ENCODE measurements at places on chromosomes 6 and 20. TPM values are rescaled to one million over a fixed set of nuclear protein-coding genes. Genes with fewer than 3 reads are reported as not detected.

MLN gene
- not detected for total RNA-seq

DEFB124 gene
- total RNA-seq = not detected

PCSK2 gene
- not detected for total RNA-seq

PTGIS gene
- 1.5 TPM for total RNA-seq

PRPH2 gene
- not detected for total RNA-seq

CALHM4 gene
- total RNA-seq = not detected

BANF2 gene
- not detected for total RNA-seq

TASP1 gene
- 8.7 TPM for total RNA-seq

DIDO1 gene
- total RNA-seq = 47.4 TPM

COL20A1 gene
- total RNA-seq = not detected

GRCh38 chr6:125780540-125781313 lies 10.0 kb upstream of the NCOA7 start:
- DNase-seq = peak; percentile 68
- H3K4me1 ChIP-seq = peaks cover 16% of the 10 kb centered on the region
- H3K36me3 ChIP-seq = peaks cover 12% of the 10 kb centered on the region
- no peaks in the 10 kb centered on the region for H3K27me3 ChIP-seq

DNA sequence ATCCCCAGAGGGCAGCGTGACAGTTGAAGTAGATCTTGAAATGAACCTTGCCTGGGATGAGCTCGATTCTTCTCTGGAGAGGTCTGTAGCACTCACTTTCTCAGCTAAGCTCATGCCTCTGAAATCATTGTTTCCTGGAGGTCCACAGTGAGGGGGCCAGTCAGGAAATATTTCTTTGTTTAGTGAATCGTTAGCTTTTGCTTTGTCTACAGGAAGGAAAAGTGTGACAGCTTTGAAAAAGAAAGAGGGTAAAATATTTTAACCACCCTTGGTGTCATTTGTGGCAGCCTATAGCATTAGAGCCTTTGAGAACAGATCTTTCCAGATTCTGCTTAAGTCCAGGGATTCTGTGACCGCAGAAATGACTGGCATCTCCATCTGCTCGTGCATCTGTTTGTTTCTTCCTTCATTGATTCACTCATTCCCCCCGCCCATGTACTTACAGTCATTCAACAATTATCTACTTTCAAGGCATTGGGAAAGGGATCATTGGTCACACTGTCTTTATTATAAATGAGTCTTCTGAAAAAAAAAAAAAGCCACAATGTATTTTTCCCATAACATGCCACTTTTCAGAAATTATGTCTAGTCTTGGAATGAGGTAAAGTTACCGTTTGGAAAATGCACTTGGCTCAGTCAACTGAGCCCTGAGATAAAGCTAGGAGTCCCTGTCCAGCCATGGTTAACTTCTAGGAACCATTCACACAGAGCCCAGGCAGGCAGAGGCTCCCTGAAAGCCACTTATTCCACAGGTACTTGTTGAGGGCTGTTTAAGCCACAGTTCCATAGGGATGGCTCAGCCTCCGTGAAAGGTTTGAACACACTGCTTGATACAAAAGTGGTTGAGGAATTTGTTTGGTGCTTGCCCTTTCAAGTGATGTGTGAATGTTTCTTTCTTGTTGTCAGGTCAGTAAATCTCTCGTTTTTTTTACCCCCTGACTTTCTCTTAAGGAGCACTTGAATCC lies 86.0 kb downstream of the TIAM2 start:
- peaks cover 6% of the 10 kb centered on the region for H3K27me3 ChIP-seq
- H3K36me3 ChIP-seq = no peaks in the 10 kb centered on the region
- H3K27ac ChIP-seq = no peak overlapping the region

GRCh38 chr6:144739873-144740272 lies 454.7 kb downstream of the UTRN start:
- H3K27ac ChIP-seq = no peak overlapping the region
- H3K36me3 ChIP-seq = peaks cover 5% of the 10 kb centered on the region
- no peak overlapping the region for H3K4me3 ChIP-seq
- no peaks in the 10 kb centered on the region for H3K4me1 ChIP-seq

GRCh38 chr20:60221593-60221992 lies 263.4 kb downstream of the CDH26 start:
- H3K27me3 ChIP-seq = no peaks in the 10 kb centered on the region
- DNase-seq = no peak
- no peak overlapping the region for H3K4me3 ChIP-seq
- H3K27ac ChIP-seq = no peak overlapping the region
- H3K4me1 ChIP-seq = no peaks in the 10 kb centered on the region
- no peaks in the 10 kb centered on the region for H3K36me3 ChIP-seq

GRCh38 chr6:159184559-159184958 lies 15.4 kb downstream of the FNDC1 start:
- H3K4me1 ChIP-seq = peaks cover 6% of the 10 kb centered on the region
- H3K4me3 ChIP-seq = no peak overlapping the region
- H3K27me3 ChIP-seq = peaks cover 10% of the 10 kb centered on the region
- no peak for DNase-seq
- no peak overlapping the region for H3K27ac ChIP-seq
- no peaks in the 10 kb centered on the region for H3K36me3 ChIP-seq

GRCh38 chr20:57676589-57677583 lies 32.9 kb downstream of the PMEPA1 start:
- H3K27ac ChIP-seq = no peak overlapping the region
- H3K4me3 ChIP-seq = no peak overlapping the region
- H3K4me1 ChIP-seq = peaks cover 33% of the 10 kb centered on the region
- H3K36me3 ChIP-seq = no peaks in the 10 kb centered on the region
- DNase-seq = no peak
- H3K27me3 ChIP-seq = peaks cover 2% of the 10 kb centered on the region

GRCh38 chr20:29325304-29325640 lies 1932.2 kb upstream of the DEFB115 start:
- H3K36me3 ChIP-seq = peaks cover 3% of the 10 kb centered on the region
- no peak overlapping the region for H3K4me3 ChIP-seq
- no peaks in the 10 kb centered on the region for H3K27me3 ChIP-seq
- no peak overlapping the region for H3K27ac ChIP-seq
- DNase-seq = no peak

DNA sequence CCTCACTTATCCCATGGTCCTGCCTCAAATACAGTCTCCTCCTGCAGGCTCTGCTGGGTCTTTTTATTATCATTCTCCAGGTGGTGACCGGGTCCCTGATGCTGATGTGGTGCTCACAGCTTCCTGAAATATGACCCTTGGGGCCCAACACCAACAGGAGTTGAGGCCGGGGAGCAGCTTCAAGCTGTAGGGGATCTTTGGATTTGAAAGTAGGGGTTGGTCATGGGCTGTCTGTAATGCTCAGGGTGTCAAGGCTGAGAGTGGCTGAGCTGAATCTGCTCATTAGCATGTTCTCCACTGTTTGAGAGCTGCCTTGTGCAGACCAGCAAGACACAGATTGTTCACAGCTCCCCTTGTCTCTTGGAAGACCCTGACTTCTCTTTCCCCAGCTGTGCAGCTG lies 35.5 kb downstream of the HLA-F start:
- no peak for DNase-seq
- no peaks in the 10 kb centered on the region for H3K36me3 ChIP-seq
- no peaks in the 10 kb centered on the region for H3K27me3 ChIP-seq
- peaks cover 8% of the 10 kb centered on the region for H3K4me1 ChIP-seq
- no peak overlapping the region for H3K27ac ChIP-seq

- no peaks in the 10 kb centered on the region for H3K36me3 ChIP-seq
- no peak for DNase-seq
- no peak overlapping the region for H3K4me3 ChIP-seq
- no peak overlapping the region for H3K27ac ChIP-seq
Observed at GRCh38 chr6:19083801-19084200, 696.7 kb downstream of the RNF144B start.

DNA sequence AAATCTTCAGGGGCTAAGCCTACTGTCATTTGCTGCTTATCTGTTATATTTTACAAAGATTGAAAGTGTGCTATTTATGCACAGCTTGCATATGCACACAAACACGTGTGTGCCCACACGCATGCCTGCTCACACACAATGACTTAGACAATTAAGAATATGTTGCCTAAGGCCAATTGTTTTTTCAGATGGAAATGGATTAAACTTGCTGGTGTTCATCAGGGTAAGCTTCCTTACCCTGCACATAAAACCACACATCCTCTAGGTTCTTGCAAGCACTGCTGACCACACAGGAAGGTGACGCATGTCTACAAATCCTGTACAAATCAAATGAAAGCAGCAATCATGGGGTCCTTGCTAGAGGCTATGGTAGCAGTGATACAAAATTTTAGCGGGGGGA lies 58.4 kb downstream of the GJA10 start:
- H3K27ac ChIP-seq = peak overlapping the region; percentile 89
- peaks cover 71% of the 10 kb centered on the region for H3K36me3 ChIP-seq
- H3K27me3 ChIP-seq = no peaks in the 10 kb centered on the region
- peaks cover 72% of the 10 kb centered on the region for H3K4me1 ChIP-seq
- DNase-seq = peak; percentile 85

DNA sequence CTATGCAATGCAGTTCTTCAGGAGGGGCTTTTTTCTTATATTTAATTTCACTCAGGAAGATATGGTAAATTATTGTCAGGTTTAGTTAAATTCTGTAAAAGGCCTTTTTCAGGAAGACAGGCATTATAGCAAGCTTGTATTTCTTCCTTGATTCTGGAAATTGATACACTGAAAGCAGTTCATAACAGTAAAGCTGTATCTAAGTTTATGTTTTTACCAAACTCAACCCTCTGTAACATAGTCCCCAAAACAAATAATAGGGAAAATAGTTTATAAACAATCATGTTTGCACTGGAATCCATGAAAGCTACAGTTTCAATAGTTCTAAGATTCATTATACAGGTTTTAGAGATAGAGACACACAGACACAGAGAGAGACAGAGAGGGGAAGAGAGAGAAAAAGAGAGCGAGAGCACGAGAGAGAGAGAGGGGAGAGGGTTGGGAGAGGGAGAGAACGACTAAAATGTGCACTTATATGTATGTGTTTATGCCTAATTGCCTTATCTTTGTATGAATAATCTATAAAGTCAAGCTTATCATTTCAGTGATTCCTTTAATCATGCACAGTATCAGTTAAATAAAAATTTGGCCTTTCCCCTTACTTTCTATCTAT lies 454.4 kb downstream of the RFPL4B start:
- H3K27ac ChIP-seq = no peak overlapping the region

- H3K27ac ChIP-seq = no peak overlapping the region
- no peak for DNase-seq
- H3K4me1 ChIP-seq = no peaks in the 10 kb centered on the region
- H3K27me3 ChIP-seq = no peaks in the 10 kb centered on the region
- no peaks in the 10 kb centered on the region for H3K36me3 ChIP-seq
- H3K4me3 ChIP-seq = no peak overlapping the region
Observed at GRCh38 chr20:44423480-44423879, 52.2 kb upstream of the TTPAL start.

- H3K27ac ChIP-seq = no peak overlapping the region
- DNase-seq = no peak
- no peak overlapping the region for H3K4me3 ChIP-seq
- peaks cover 14% of the 10 kb centered on the region for H3K27me3 ChIP-seq
- H3K4me1 ChIP-seq = peaks cover 7% of the 10 kb centered on the region
Observed at GRCh38 chr6:47839645-47840044, 57.8 kb downstream of the OPN5 start.

GRCh38 chr6:158373214-158373613 lies 60.9 kb downstream of the TULP4 start:
- H3K4me3 ChIP-seq = no peak overlapping the region
- H3K27ac ChIP-seq = no peak overlapping the region
- peaks cover 3% of the 10 kb centered on the region for H3K4me1 ChIP-seq
- no peaks in the 10 kb centered on the region for H3K36me3 ChIP-seq

DNA sequence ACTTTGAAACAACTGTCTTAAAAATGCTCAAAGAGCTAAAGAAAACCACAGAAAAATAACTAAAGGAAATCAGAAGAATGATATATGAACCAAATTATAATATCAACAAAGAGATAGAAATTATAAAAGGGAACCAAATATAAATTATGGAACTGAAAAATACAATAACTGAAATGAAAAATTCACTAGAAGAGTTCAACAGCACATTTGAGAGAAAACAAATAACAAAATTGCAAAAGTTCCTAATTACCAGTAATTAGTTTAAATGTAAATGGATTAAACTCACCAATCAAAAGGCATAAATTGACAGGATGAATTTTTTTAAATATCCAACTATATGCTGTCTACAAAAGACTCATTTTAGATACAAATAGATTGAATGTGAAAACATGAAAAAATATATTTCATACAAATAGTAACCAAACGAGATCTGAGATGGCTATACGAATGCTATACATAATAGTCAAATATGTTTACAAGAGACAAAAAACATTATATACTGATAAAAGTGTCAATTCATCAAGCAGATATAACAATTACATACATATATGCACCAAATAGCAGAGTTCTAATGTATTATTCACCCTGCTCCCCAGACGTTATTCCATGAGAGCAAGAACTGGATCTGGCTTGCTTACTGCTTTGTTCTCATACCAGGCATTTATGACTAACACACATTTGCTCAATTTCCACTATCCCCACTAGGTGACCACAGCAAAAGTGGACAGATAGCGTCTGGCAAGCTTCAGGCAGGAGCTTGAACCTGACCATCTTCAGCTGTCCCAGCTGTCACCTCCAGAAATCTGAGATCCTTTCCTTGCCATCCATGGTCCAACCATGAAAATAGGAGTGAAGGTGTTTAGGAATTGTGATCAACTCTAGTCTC lies 72.4 kb upstream of the SIRPA start:
- H3K36me3 ChIP-seq = peaks cover 4% of the 10 kb centered on the region
- H3K27me3 ChIP-seq = peaks cover 25% of the 10 kb centered on the region
- H3K4me3 ChIP-seq = no peak overlapping the region
- H3K27ac ChIP-seq = no peak overlapping the region
- DNase-seq = no peak

- no peaks in the 10 kb centered on the region for H3K27me3 ChIP-seq
- peak overlapping the region; percentile 84 for H3K4me3 ChIP-seq
- peak overlapping the region; percentile 99 for H3K27ac ChIP-seq
- DNase-seq = no peak
Observed at GRCh38 chr6:11233673-11234573, 1.5 kb upstream of the NEDD9 start.

DNA sequence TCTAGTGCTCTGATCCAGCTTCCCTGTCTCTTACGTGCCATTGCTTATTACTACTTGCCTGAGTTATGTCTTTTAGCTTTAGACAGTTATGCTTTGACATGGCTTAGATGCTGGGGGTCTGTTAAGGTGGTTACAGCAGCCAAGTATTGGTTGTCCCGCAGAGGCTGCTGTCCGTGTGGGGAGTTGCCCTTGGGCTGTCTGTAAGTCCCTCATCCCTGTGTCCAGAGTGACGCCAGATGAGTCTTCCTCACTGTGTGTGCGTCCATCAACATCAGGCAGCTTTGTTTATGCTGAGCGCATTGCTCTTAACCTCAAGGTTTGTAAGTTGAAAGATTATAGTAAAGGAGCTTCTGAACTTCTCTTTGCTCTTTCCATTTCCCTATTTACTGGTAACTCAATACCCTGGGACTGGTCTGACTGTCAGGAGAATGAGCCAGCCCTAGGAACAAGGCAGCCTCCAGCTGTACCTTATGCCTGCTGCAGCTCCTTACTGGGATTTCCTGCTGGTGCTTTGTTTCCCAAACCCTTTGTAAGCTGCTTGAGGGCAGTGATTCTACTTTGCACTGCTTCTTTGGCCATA lies 7.2 kb downstream of the FAM120B start:
- no peaks in the 10 kb centered on the region for H3K27me3 ChIP-seq
- peaks cover 19% of the 10 kb centered on the region for H3K36me3 ChIP-seq
- no peak overlapping the region for H3K4me3 ChIP-seq

- H3K4me3 ChIP-seq = no peak overlapping the region
- no peak for DNase-seq
- no peak overlapping the region for H3K27ac ChIP-seq
- no peaks in the 10 kb centered on the region for H3K4me1 ChIP-seq
- peaks cover 30% of the 10 kb centered on the region for H3K27me3 ChIP-seq
Observed at GRCh38 chr6:46473881-46474280, 17.4 kb downstream of the RCAN2 start.
